ENCODE measurements at places on chromosomes 2 and 18.

DNA sequence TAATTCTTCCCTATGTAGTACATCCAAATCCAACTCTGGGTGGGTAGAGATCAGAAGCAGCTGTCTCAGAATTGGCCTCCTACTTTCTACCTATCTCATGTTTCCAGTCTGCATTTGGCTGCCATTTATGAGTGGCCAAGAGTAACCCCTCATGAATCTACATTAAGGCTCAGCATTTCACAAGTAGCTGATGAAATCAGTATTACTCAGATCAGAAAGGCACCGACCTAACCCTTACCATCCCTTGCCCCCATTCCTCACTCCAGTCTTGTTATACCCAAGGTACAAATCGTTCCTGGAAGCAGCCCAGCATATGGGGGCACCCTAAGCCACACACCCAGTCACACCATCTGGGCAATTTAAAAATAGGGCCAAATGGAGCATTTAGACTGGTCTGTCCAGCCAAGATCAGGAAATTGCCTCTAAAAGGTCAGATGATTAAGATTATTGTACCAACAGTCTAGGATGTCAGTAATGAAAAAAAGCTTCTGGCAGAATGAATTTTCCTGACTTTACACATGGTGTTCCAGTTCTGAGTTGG, 37.1 kb downstream of the CD28 start:
- no peak for DNase-seq

DNA sequence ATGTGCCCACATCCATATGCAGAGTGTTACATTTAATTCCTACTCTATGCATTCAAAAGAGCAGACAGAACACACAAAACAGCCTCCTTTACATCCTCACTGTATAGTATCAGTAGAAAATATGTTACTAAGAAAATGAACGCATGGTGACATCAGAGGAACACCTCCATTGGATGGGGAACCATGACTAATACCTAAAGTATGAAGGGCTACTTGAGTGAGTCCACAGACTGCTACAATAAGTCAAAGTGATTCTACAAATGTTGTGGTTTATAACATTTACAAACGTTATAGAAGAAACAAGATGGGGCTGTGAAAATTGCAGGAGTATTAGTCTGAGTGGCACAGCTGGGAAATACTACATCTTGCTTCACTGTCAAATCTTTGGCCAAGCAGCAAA, 1830.9 kb upstream of the PIK3C3 start:
- DNase-seq: no peak

GRCh38 chr2:112626604-112627059, 19.1 kb upstream of the SLC20A1 start:
- peak; percentile 54 for DNase-seq

- no peak for DNase-seq
These were observed 47.1 kb downstream of the COPS8 start for GRCh38 chr2:237132799-237133198.

- no peak for DNase-seq
These were observed 540.0 kb upstream of the GYPC start for GRCh38 chr2:126115975-126116374.

DNA sequence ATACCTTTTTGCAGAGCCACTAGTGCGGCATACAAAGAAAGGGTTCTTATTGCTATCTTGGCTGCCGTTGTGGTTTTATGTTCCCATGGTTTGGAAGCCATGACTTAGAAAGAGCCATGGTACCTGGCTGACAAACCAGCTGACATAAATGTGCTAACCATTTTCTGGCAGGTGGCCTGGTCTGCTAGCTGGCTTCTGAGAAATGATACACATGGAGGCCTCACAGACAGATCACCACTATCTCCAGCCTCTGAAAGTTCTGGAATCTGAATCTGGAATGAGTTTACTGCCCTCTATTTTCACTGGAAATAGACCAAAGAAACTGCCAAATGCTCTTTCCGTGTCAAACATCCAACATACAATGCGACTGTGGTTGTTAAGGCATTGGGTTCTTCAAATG, 123.7 kb downstream of the QPCT start:
- DNase-seq: no peak

- DNase-seq: no peak
These were observed 558.8 kb upstream of the HNMT start for GRCh38 chr2:137405496-137405895.

DNA sequence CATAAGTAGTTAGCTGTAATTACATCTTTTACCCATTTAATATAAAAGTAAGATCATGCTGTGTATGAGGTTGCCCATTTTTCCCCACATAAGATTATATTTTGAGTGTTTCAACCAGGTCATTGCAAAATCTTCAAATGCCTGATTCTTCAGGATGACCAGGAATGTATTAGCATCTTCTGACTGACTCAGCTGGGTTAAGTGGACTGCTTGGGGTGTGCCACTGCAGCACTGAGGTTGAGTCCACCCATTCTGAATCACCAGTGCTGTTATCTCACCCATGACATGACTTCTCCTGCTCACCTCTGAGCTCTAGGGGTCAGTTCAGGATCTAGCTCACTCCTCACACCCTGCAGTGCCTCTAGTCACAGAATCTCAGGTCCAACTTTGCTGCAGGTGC, 576.7 kb upstream of the ZEB2 start:
- DNase-seq: no peak

DNA sequence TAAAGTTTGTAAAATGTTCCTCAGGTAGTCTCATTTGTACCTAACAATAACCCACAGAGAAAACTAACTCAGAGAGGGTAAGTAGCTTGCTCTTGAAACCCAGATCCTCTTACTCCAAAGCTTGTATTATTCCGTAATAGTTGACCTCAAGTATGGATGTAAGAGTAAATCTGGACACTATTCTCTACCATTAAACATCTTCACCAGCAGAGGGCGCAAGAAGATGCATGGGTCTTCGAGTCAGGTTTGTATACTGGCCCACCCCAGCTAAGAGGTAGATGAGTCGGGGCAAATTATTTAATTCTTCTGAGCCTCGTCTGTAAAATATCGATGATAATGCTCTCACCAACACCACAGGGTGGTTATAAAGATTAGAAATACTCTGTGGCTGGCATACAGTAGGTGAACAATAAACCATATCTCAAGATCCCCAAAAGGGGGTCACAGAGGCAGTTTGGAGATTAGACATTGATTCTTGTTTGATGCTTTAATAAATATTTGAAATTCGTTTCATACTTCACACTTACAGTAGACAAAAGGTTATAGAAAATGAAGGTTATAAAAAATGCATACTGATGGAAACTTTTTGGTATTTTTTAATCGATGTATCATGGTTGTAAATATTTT, 3.5 kb upstream of the CABLES1 start:
- DNase-seq: peak; percentile 79

DNA sequence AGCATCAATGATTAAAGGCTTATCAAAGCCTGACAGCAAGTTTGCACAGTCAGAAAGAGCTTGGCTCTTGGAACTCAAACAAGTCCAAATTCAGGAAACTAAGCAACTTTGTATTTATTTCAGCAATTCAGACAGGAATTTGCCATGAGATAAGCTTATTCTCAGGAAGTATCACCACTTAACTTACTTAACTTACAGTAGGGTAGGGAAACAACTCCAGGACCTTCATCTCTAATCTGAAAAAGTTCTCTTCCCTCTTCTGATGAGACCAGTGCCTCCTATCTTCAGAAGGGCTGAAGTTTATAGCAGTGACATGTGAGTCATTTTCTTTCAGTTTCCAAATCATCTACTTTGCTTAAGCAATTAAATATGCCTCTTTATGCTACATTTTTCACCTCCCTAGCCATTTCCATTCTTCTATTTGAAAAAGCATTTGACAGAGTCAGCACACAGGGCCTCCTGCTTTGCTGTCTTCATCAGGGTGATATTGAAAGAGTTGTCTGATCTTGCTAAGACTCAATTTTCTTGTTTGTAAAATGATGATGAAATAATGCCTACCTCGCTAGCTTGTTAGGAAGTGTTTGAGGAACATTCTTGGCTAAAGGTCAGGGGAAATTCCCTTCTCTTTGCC, 389.5 kb downstream of the RND3 start:
- no peak for DNase-seq

GRCh38 chr2:69386360-69386759, 667 bp downstream of the GFPT1 start:
- no peak for DNase-seq

DNA sequence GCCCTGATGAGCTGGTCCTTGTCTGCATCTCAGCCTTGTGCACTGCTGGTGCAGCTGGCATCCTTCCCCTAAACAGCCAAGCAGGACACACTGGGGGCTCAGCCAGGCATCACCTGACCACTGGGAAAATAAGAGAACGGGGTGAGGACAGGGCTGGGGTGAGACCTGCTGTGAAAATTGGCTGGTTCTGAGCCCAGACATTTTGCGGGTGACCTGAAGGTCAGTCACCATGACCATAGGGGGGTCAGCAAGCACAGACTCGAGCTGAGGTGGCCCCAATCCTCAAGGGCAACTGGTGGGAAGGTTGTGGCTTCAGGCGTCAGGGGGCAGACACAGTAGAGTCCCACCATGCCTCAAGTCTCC, 144.9 kb upstream of the TWIST2 start:
- no peak for DNase-seq

GRCh38 chr2:221981912-221982470, 316.8 kb downstream of the PAX3 start:
- DNase-seq: no peak

DNA sequence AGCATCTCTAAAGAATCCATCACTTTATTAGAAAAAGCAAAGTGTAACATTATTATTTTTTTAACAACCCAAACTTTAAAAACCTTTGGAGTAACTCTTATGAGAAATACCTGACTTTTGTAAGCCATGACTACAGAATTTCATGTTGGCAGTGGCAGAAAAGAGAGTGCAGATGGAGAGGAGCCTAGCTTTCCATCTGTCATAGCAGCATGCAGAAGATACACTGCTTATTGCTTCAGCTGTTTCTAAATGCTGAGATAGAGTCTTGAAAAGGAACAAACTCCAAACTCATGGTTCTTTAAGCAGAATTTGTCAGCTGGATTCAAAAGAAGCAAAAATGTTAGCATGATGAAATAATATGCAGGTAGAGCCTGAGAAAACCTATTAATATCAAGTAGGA, 1130.3 kb downstream of the DPP10 start:
- no peak for DNase-seq

GRCh38 chr2:226888971-226889370, 53.1 kb downstream of the RHBDD1 start:
- no peak for DNase-seq

DNA sequence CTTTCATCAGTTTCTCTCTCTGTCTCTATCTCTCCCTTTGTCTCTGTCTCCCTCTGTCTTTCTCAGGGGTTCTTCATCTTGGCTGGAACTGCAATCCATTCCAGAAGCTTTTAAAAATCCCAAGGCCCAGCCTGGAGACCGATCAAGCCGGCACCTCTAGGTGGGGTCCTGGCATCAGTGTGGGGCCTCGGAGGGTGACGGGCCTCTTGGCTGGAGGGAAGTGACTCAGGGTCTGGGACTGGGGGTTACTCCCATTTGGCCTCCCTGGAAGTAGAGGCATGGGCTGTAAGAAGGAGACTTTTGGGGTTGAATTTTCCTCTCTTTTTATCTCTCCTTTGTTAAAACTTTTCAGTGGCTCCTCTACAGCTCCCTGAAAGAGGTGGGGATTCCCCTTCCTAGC, 52.8 kb upstream of the OTOF start:
- no peak for DNase-seq

DNA sequence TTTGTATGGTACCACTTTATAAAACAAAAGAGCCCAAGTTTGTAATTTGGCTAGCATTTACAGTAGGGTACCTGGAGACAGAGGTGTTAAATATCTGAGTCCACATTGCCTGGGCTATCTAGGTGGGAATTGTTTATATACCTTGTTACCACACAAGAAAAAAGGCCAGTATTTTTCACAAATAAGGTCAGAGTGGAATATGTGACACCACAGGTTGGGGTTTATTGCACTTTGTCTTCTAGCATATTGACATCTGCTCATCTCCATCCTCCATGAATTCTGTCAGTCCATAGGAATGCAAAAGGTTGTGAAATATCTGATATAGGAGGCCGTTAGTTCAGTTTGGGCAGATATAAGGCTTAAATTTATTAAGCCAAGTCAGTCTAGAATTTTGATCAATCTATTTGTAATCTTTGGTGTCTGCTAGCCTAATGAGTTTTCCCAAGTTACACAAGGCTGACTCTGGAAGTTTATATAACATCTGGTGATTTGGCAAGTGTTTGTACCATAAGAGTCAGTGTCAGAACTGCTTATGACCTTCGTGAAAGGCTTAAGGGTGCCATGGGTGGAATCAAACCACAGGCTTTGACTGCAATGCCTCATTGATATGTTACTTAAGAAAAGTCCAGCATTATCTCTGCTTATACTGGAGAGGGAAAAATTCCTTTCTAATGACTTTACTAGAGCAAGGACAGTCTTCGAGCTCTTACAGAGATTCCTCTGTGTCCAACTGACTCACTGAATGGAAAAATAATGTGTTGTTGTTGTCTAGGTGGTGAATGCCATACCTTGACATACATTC, 11.3 kb upstream of the DPP4 start:
- no peak for DNase-seq

DNA sequence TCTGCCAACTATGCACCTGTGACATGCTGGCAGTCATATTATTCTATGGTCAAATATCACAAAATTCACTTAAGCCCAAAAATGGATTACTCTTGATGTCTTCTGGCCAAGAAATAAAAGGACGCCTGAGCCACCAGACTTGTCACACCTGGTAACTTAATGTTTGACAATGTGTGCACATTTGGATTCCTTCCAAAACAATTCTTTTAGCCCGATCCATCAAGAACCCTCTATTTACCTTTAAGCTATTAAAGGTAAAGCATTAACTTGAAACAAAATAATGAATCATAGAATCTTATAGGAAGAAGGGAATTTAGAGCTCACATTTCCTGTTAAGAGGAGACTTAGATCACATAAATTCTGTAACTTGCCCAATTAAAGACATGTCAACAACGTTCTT, 46.5 kb upstream of the NFU1 start:
- no peak for DNase-seq

GRCh38 chr2:4844881-4845280, 847.3 kb upstream of the SOX11 start:
- no peak for DNase-seq

DNA sequence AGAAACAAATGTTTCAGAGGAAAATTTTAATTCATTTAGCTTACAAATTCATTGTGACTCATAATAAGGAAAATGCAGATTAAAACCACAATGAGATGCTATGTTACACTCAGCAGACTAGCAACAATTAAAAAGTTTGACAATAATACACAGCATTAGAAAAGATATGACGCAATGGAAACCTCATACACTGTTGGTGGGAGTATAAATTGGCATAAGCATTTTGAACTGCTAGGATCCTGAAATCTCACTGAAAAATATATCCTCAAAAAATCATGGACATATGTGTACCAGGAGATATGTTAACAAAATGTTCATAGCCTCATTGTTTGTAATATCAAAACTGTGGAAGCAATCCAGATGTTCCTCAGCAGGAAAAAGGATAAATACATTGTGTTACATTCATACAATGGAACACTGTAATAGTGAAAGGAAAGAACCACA, 13.7 kb downstream of the CALCRL start:
- DNase-seq: no peak

GRCh38 chr18:46756025-46756558, 761 bp downstream of the ST8SIA5 start:
- no peak for DNase-seq

GRCh38 chr18:59516356-59517155, 157.5 kb upstream of the LMAN1 start:
- DNase-seq: no peak

All from T-helper 2 cell (primary cell).